Cardiac fibroblast (primary cell): ENCODE measurements at places on chromosomes 16 and 17.

DNA sequence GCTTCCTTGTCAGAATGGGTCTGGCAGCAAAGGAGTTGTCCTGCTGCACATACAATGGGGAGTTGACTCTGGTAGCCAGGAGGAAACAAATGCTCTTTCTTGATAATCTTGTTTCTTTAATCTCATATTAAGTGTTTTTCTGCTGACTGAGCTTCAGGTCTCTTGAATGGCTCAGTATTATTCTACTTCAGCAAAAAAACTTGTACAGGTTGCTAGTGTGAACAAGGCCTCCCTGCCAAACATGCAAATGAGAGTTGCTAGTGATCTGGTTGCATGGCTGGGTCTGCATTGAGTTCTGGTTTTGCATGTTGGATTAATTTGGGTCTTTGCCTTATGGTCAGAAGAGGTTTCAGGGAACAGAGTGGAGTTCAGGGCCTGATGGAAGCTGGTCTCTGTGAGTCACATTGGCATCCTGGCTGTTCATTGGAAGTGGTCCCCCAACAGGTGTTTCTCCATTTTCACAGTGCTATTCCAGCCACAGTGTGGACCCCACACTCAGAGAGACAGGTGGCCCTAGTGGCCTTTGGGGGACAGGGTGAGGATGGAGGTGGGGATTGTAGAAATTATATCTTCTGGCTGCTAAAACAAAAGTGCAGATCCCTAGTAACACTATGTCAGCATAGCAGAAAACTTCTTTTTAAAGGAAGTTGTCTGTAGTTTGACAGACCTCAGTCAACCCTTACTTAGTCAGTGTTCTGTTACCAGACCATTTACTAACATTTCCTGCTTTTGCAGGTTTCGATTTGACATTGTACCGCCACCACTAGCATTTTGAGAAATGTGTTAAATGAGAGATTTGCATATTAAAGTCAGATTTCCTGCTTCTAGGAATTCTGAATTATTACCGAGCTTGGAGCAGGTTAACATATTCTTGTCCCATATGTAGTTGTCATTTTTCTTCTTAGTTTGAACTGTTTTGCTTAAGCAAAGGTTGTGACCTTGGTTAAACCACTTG is 47.1 kb downstream of the EPN2 start:
- no peak for DNase-seq

- DNase-seq: no peak
Measured at GRCh38 chr17:56887552-56888467, 26.0 kb downstream of the TRIM25 start.

DNA sequence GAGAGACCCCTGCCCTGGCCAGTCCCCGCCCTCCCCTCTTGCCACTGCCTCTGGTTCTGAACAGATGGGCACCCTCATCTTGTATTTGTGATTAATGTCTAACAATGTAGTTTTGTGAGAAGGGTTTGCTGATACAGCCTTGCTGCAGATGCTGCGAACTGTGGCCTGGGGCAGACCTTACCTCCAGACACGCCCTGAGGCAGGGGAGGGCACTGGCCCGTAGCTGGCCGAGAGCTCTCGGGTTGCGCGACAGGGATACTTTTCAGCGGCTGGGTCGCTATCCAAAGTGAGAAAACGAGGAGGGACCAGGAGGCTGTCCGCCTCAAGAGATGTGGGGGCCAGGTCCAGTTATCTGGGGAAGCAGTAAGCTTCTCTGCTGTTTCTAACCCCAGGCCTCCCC is 21.9 kb downstream of the STH start:
- no peak for DNase-seq

- DNase-seq: no peak
Measured at GRCh38 chr17:8695916-8696415, 48.7 kb downstream of the CCDC42 start.

DNA sequence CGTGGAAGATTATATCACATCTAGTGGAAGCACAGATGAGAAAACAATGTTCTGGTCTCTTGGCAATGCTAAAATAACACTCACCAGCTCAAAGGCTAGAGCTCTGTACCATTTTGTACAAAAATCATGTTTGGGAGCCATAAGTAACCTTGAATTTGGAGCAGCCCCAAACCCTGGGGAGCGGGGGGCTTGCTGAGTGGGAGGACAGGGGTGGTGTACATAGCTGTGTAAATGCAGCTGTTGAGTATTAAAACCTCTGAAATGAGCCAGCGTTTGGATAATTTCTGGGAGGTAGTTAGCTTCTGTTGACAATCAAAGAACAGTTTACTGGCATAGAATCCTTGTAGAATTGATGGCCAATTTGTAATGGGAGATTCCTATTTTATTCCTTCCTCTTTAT is 4.3 kb downstream of the MYH8 start:
- no peak for DNase-seq

- peak; percentile 70 for DNase-seq
Measured at GRCh38 chr16:82735673-82736091, 108.9 kb downstream of the CDH13 start.

DNA sequence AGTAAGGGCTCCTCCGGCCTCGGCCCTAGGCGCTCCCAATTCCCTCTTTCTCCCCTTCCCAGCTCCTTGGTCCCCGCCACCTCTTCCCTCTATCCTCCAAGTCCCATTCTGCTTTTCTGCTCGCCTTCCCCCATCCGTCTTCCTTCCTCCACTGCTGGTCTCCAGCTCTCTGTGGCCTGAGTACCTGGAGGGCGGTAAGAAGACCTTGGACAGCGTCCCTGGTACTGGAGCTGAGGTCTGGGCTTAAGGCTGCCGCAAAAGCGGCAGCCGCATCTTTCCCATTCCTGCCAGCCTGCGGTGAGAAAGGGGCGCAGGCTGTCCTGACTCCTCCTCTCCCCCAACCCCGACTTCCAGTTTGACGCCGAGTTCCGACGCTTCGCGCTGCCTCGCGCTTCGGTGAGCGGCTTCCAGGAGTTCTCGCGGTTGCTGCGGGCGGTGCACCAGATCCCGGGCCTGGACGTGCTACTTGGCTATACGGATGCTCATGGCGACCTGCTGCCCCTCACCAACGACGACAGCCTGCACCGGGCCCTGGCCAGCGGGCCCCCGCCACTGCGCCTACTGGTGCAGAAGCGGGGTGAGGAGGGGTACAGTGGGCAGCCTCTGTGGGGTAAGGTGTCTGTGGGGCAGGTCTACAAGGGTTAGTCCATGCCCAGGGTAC is 471 bp downstream of the PARD6A start:
- DNase-seq: no peak

- no peak for DNase-seq
Measured at GRCh38 chr17:74276051-74276476, 2.0 kb downstream of the DNAI2 start.

- peak; percentile 22 for DNase-seq
Measured at GRCh38 chr16:58027161-58027915, 1.8 kb downstream of the MMP15 start.

DNA sequence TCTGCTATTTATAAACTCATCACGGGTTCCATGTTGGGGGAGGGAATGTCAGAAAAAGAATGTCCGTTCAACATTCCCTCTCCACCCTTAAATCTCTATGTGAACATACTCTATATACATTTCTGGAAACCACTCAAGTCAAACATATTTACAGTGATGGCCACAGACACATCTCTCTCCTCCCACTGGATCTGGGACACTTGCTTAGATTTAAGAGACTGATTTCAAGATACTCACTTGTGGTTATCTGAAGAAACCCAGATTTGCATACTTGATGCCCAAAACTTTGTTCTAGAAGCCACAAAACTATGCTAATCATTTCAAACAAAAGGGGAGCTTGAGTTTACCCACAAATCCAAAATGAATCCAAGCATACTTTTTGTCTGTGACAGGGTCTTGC is 182.9 kb upstream of the SOX9 start:
- DNase-seq: peak; percentile 0

DNA sequence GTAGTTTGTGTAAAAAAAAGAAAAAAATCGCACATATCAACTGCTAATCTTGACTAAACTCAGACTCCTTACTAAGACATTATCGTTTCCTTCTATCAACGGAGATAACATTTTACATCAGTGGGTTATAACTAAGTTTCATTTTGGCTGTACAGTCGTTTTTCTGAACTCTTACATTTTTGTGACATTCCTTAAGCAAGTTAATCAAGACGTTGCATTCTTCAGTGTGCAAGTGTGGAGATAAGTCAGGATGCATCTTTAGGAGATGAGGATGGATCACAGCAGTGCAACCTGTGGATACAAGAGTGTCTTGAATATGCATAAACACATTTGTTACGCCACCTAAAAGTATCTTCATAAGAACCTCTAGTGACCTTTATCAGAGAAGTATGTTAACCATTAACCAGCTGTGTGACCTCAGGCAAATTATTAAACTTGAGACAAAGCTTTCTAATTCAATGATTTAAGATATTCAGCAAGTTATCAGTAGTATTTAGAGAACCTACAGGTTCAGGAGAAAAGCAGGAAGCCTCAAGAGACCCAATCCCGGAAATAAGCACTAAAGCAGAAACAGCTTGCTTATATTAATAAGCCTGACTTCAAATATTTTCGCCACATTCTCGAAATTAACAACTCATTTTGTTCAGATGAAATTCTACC is 9.4 kb downstream of the CMC2 start:
- DNase-seq: peak; percentile 39

DNA sequence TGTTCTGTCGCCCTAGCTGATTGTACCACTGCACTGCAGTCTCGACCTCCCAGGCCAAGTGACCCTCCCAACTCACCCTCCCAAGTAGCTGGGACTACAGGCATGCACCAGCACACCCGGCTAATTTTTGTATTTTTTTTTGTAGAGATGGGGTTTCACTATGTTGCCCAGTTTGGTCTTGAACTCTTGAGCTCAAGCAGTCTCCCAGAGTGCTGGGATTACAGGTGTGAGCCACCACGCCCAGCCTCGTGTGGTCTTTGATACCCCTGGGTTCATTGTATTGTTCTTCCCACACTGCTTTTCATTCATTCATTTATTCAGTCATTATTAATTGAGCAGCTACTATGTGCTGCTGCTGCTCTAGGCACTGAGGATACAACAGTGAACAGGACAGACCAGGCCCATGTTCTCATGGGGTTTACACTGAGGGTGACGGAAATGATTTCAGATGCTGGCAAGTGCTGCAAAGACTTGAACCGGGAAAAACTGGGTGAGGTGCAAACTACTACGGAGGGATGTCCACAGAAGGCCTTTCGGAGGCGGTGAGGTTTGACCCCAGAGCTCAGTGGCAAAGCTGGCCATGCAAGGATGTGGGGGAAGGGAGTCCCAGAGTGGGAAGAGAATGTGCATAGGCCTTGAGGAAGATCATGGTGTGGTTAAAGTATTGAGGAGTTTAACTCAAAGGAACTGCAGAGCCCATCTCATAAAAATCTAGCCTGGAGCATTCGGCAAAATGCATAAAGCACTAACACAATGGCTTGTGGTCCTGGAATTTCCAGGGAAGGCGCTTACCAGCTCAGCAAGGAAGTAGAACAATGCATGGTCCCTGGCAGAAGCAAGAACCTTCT is 10.9 kb downstream of the ABCC1 start:
- DNase-seq: no peak

DNA sequence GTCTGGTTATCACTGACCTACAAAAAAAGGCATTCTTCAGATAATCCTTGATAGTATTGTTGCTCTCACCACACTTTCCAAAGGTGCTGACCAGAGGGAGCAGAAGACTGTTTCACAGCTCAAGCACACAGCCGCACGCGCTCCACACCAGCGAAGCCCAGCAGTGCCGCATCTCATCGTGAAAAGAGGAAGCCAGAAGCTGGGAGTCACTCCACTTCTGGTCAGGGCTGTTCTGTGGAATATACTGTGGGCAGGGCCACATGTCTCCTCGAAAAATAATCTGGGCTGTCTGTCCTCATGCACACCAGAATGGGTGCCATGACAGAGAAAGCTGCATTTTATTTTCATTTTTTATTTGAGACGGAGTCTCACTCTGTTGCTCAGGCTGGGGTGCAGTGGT is 7.3 kb upstream of the PRSS36 start:
- no peak for DNase-seq

DNA sequence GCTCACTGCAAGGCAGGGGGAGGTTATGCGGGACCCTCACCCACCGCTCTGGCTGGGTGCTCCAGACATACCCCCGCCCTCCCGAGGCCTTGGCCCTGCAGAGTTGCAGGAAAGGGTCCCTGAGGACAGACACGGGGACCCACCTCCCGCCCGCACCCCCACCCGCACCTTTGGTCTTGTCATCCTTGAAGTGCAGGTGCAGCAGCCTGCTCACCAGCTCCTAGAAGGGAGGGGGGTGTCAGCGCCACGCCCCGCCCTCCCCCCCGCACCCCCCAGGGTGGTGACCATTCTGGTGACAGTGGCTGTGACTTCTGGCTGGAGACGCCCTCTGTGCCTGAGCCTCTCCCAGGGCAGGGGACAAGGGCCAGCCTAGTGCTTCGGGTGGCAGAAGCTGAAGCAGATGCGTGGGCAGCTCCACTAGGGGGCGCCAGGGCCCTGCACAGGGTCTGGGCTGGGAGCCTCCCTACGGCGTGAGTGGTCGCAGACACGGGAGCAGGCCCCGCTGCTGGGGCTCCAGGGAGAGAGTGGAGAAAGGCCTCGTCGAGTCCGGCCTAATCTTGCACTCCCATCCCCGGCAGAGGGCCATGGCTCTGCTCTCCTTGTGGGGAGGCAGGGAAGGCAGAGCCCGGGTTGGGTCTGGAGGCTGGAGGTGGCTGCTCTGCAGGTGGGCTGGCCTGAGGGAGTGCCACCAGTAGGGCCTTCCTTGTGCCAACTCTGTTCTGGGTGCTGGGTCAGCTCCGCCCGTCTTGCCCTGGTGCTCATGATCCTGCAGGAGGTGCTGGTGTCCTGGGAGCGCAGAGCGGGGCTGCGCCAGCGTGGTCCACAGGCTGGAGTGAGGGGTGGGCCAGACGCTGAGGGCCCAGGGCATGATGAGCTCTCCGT is 2.7 kb downstream of the CENPX start:
- DNase-seq: peak; percentile 50

- DNase-seq: no peak
Measured at GRCh38 chr17:5131146-5131715, 15.4 kb downstream of the USP6 start.

GRCh38 chr16:12150600-12150999 is 174.1 kb downstream of the SNX29 start:
- DNase-seq: no peak

DNA sequence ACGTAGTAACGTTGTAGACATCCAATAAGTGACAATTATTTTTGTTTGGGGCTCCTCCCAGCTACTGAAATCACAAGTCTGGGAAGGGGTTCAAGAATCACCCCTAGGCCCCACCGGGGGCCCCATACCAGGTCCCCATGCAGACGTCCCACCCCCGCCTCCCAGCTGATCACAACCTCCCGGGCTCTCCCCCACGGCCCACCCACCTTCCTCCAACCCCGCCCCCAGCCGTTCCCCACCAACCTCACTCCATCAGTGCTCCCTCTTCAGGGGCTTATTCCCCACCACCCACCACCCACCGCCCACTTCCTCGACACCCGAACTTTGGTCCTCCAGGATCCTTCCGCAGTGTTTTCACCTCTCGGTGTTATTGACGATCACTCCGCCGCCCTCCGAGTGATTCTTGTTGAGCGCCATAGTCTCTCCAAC is 240 bp downstream of the WBP2 start:
- DNase-seq: no peak

- DNase-seq: no peak
Measured at GRCh38 chr17:57456622-57457021, 200.3 kb downstream of the MSI2 start.
